ENCODE measurements at places on chromosomes 3 and 15.
A peak's percentile ranks its signal among the peaks of the same experiment; 100 is the strongest.

GRCh38 chr15:82568986-82569385 is 28.7 kb upstream of the RPS17 start:
- no peak for DNase-seq

- DNase-seq: no peak
Measured at GRCh38 chr3:124785973-124786372, 55.7 kb downstream of the UMPS start.

GRCh38 chr15:57095896-57096295 is 177.5 kb downstream of the TCF12 start:
- no peak for DNase-seq

DNA sequence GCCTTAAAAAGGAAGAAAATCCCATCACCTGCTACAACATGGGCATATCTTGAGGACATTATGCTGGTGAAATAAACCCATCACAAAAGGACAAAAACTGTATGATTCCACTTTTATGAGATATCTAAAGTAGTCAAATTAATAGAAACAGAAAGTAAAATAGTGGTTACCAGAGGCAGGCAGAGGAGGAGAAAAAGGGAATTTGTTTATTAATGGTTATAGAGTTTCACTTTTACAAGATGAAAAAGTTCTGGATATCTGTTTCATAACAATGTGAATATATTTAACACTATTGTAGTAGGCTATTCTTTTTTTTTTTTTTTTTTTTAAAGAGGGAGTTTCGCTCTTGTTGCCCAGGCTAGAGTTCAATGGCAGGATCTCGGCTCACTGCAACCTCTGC is 40.4 kb downstream of the DPH3 start:
- DNase-seq: no peak

- DNase-seq: no peak
Measured at GRCh38 chr3:111924283-111924682, 54.5 kb upstream of the ABHD10 start.

GRCh38 chr3:153343988-153344782 is 182.2 kb downstream of the RAP2B start:
- no peak for DNase-seq

GRCh38 chr3:4270720-4271119 is 32.4 kb upstream of the SETMAR start:
- DNase-seq: peak; percentile 6

DNA sequence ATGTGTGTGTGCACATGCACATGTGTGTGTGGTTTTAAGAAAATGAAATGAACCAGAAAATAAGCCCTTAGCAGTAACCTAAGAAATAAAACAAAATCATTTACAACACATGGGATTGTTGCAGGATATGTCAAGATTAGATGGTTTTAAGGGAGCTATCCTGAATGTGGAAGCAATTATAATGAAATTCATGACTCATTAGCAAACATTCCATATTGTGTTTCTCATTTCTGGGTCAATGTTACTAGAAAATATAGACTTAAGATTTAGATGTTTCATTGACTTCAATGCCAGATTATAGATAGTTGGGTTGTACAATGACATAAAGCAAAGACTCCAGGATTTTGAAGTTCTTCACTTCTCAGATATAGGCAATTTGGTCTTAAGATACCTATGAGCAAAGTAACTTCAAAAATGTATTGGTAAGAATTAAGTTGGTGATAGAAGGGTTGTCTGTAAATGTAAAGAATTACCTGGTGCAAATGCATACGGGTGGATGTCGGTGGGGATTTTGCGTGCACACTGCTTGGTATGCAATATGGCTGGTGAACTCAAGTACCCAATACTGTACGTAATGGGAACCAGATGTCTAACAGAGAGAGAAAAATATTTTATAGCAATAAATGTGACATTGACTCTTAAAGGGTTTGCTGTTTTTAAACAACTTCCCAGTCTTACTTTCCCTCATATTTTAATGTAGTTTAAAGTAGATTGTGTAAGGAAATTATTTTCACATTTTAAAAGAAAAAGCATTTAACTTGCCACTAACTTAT is 53.9 kb upstream of the NR2F2 start:
- no peak for DNase-seq

DNA sequence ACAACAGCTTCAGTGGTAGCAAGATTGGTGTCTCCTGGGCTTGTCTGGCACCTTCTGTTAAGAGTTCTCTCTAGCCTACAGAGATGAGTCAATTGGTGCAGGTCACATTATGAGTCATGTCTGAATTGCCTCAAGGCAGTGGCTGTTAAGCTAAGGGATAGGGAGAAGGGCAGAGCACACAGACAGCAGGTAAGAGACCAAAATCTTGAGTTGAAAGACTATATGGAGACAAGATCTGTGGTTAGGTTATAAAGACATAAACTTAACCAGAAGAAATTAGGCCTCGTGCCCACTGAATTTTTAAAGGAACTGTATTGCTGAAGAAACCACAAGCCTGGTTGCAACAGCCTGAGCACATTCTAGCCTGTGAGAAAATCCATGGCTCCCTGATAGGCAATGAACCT is 19.2 kb upstream of the KPNA1 start:
- peak; percentile 70 for DNase-seq

GRCh38 chr3:155495387-155495786 is 201.9 kb upstream of the STRIT1 start:
- DNase-seq: no peak

- DNase-seq: no peak
Measured at GRCh38 chr3:65814845-65815578, 223.7 kb downstream of the MAGI1 start.

DNA sequence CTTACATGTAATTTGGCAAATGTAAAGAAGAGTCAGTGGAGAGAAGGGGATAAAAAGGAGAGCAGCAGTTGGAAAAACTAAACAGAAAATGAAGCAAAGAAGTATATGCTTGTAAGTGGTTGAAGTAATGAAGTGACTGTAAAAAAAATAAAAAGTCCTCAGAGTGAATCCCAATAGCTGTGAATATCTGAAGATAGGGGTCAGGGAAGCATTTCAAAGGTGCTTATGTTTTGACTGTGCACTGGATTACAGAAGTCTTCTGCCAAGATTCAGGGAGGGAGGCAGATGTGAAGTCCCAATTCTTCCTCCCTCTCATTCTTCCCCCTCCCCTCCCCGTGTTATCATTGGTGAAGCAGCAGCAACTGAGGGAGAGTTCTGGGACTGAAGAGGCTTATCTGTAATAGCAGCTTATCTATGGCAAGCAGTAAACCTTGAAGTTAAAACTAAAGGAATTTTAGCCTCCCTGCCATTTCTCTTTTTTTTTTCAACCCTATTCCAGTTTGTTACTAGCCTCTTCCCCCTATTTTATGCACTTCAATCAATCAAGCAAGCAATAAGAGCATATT is 597.9 kb downstream of the IGSF11 start:
- no peak for DNase-seq

DNA sequence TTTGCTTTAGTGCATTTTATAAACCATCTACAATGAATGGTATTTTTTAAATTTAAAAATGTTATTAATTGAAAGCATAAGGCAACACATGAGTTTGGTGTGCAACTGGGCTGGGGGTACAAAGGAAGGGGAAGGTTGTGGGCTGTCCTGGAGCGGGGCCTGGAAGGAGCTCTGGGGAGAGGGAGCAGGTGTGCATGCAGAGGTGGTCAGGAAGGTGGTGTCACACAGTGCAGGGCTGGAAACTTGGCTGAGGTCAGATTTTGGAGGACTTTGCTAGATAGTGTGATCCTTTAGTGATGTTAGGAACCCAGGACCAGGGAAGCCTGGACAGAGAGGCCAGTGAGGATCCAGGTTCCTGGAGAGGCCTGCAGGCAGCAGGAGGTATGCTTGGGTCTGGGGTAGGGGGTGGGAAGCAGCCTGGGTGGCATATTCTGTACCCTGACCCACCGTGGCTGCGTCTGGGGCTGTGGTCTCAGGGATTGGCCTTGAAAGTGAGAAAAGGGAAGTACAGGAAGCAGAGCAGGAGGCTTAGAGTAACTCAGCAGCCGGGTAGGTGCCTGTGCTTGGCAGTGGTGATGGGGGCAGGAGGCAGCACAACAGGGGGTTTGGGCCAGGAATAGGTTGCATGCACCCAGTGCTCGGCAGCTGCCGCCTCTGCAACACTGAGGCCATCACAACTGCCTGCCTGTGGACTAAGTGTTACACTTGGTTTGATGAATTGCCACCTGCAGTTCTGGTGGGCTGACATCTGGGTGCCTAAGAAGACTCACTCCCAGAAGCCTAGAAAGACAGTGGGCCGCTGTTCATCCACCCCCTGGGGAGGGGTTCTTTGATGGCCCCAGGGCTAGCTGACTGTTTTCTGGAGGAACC is 33.0 kb downstream of the KY start:
- no peak for DNase-seq

DNA sequence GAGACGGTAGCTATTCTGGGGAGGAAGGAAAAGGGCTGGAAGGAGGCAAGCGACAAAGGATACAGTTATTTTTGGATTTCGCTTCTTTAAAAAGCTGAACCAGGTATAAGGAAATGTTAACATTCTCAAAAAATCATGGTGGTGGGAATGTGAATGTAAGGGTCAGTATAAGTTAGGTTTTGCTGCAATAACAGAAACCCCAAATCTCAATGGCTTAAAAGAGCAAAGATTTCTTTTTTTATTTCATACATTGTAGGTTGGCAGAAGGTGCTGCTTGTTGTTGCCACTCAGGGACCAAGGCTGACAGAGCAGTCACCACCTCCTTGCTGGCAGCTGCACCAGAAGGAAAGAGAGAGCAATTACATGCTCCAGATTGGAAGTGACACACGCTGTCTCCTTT is 176.3 kb upstream of the LPP start:
- no peak for DNase-seq

GRCh38 chr3:127389420-127389819 is 101.6 kb upstream of the PRR20G start:
- DNase-seq: no peak

DNA sequence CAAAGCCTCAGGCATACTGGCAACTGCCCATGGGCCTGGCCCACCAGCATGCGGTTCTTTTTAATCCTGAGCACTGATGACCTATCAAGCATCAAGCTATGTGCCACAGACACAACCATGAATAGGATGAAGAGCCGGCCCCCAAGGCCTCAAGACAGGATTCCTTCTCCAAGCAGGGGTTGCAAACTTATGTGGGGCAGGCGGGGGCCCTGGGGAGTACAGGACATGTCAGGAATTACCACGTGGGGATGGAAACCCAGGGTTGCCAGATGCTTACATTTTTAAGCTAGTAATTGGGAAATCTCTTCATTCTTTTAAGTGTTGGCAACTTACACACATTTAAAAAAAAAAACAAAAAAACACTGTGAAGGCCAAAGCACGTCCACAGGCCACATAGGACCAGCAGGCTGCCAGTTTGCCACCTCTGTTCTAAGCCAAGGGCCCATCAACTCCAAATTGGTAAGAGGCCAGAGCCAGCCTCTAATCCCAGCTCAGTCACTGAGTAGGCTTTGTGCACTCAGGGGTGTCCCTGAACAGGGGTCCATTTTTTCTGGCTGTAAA is 32.8 kb downstream of the BDH1 start:
- no peak for DNase-seq

GRCh38 chr15:70114221-70114620 is 16.5 kb upstream of the TLE3 start:
- DNase-seq: no peak

- no peak for DNase-seq
Measured at GRCh38 chr3:136332776-136333175, 82.6 kb downstream of the PCCB start.

DNA sequence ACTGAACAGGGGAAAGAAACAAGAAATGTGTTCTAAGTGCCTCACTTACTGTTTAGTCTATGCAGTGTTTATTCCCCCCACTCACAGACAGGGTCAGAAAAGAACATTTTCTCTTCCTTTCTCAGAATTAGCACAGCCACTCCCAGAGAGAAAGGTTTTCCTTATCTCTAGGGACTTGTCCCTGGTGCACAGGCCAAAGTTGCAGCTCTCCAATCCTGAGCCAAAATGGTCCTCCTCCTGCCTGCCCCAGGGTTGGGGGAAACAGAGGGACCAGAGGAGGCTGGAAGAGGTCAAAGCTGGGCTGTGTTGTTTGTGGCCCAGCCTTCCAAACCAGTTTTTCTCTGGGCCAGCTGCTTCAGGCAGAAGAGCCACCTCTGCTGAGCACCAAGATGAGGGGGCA is 12.0 kb downstream of the RAB6B start:
- no peak for DNase-seq

DNA sequence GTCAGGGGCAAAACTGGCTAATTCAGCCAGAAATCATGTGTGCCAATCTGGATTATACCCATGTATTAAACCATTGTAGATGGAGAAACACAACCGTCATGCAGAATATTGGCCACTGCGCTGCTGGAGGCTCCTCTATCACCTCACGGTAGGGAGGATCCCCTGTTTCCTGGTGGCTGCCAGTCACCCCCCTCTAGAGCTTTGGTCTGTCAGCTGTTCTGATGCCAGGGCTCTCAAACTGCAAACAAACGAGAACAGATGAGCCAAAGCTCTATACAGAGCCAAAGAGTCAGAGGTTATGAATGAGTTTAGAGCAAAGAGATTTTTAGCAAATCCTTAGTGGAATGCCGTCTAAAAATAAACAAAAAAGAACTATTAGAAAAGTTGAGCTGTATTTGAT is 62.5 kb downstream of the IL20RB start:
- DNase-seq: no peak

GRCh38 chr15:29032229-29032625 is 146.5 kb downstream of the APBA2 start:
- no peak for DNase-seq

DNA sequence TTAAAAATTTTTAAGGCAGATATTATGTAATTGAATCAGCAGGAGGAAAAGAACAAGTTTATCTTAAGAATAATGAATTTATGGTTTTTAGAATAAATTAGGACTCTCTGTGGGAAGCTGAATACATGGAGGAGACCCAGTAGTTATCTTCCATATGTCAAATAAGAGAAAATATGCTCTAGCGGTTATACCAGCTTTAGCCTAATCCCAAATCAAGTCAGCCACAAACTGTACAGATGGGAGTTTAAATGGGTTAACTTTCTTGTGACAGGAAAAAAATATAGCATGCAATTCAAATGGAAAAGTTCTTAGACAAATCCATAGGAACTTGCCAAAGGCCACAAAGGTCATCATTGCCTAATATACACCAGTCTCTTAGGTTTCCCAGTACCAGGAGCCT is 84.3 kb downstream of the TTBK2 start:
- DNase-seq: no peak

DNA sequence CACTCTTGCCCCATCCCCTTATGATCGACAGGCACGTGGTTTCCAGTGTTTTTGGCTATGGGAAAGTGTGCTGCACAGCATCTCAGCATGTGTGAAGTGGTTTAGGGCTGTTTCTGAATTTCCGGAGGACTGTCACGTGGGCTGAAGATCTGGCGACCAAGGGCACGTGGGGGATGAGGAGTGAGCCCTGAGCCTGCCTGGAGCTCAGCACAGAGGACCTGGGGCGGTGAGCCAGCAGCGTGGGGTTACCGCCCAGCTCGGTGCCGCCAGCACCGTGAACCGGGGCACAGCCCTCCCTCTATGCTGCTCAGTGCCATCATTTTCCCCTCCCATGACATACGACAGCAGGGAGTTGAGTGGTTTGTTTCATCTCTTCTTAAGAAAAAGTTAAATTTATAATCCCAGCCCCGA is 150.2 kb downstream of the DNAJB8 start:
- no peak for DNase-seq

- DNase-seq: peak; percentile 24
Measured at GRCh38 chr3:114464548-114464947, 170.7 kb downstream of the TIGIT start.

GRCh38 chr3:182261041-182261440 is 532.3 kb upstream of the ATP11B start:
- DNase-seq: no peak

GRCh38 chr3:102481050-102481449 is 46.2 kb downstream of the ZPLD1 start:
- no peak for DNase-seq

Data from GM06990 (cell line).